ENCODE measurements at places on chromosomes 11 and 22.

DNA sequence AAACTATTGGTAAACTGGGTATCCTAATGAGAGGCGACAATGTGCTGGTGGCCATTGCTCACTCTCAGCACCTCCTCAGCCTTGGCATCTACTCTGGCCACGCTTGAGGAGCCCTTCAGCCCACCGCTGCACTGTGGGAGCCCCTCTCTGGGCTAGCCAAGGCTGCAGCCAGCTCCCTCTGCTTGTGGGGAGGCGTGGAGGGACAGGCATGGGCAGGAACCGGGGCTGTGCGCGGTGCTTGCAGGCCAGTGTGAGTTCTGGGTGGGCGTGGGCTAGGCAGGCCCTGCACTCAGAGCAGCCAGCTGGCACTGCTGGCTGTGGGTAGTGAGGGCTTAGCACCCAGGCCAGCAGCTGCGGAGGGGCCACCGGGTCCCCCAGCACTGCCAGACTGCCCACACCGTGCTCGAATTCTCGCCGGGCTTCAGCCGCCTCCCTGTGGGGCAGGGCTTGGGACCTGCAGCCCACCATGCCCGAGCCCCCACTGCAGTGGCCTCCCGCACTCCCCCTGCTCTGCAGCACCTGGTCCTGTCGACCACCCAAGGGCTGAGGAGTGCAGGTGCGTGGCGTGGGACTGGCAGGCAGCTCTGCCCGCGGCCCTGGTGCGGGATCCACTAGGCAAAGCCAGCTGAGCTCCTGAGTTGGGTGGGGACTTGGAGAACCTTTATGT is 575.9 kb upstream of the ANO3 start:
- DNase-seq, result no peak

DNA sequence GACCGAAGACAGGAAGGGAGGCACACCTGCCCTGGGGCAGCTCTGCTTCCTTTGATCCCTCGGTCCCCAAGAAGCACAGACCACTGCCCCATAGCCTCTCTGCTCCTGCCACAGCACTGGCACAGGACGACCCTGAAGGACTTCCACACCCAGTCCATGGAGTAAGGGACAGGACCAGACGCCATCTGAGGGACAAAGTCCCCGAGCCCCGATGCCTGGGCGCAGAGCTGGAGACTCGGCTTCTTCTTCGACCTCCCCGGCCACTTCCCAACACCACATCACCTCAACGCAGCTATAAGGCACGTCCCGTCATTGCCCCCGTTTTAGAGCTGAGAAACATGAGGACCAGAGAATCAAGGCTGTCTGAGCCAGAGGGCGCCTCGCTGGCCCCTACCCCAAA is 310.5 kb downstream of the BRD1 start:
- DNase-seq, result no peak

GRCh38 chr22:40567106-40567505 is 69.4 kb downstream of the MRTFA start:
- DNase-seq, result no peak

DNA sequence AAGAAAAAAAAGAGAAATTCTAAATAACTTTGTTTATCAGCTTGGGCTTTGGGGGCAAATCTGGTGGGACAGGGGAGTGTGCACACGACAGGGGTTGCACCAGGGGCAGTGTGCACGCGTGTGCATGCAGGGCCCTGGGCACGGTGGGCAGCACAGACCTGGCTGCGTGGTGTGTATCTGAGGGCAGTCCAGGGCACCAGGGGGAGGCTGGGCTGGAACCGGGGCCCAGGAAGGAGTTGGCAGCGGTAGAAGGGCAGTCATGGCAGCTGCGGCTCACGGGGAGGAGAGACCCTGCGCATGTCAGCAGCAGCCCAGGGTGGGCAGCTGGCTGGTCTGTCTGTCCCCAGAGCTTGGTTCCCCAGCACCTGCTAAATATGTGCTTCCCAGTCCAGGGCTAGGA is 4.3 kb downstream of the KRTAP5-5 start:
- DNase-seq, result no peak

- DNase-seq, result no peak
These were observed 61.5 kb downstream of the SMCO4 start for GRCh38 chr11:93481696-93482095.

GRCh38 chr11:19715373-19715772 is 2.7 kb downstream of the NAV2 start:
- no peak for DNase-seq

DNA sequence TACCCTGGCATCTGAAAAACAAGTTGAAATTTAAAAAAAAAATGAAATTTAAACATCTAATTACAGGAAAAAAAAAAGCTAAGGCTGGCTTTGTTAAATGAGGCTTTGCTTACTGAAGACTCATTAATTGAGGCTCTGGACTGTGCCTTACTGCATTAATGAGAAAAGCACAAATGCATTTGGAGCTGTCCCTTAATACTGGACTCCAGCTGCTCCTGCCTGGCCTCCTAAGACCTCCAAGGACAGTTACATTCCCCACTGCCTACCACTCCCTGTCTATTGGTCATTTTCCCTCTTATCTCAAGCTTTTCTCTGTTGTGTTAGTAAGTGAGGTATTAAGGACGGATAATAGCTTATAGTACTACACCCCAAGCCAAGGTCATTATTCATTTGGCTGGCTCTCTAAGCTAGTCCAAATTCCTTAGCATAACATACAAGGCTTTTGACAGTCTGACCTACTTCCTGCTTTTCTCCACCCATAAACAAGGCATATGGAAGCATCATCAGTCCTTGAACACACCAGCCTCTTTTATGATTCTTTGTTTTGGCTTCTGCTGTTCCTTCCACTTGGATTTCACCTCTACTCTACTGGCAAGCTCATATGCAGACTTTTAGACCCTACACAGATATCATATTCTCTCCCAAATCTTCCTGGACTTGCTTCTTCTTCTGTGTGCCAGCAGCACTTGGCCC is 62.5 kb downstream of the USP35 start:
- DNase-seq, result no peak

- no peak for DNase-seq
These were observed 19.6 kb downstream of the KCTD21 start for GRCh38 chr11:78168539-78169477.

GRCh38 chr11:445765-446588 is 4.1 kb upstream of the PTDSS2 start:
- DNase-seq, result no peak

DNA sequence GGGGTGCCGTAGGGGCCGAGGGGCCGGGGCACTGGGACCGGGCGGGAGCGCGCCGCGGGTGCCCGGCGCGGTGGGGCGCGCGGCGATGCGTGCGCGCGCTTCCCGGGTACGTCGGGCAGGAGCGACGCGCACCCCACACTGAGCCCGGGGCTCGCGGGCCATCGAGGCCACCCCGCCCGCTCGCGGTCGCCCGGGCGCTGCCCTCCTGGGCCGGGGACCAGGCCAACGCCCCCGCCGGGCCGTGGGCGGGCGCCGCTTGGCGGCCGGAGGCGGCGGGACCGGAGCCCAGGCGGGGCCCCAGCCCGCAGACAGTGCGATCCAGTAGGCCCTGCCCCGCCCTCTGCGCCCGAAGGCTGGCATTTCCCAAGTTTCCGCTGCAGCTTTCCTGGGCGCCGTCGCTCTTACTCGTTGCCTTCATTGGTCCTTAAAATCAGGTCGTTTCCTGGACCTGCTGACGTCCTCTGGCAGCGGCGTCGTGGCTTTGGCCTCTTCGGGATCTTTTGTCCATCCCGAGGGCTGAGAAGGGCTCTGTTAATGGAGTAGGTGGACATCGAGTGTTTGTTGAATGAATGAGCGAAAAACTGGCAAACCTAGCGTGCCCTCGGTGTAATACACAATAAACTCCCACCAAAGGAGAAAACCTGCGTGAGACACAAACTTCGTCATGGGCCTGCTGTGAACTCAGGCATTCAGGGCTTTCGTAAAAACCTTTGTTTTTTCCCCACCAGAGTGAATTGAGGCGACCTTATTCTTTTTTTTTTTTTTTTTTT is 638 bp downstream of the PARVA start:
- no peak for DNase-seq

GRCh38 chr11:36451681-36452080 is 58.4 kb downstream of the TRAF6 start:
- no peak for DNase-seq

DNA sequence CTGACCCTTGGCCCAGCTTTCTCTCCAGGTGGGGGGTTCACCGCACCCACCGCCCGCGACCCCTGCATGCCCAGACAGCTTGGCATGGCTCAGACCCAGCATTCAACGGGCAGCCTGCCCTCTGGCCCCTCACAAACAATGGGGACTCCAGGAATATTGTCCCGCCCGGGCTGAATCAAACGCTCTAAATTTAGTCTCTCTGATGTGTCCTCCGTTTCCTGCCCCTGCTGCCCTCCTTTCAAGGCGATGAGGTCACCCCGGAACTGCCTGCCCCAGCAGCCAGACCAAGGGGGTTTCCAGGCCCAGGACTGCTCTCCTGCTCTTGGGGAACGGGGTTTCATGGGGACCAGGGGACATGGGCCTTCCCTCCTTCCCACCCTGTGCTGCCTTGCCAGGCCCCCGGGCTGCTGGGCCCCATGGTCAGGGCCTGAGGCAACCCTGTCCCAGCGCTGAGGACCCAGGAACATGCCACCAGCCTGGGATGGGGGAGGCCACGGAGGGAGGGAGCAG is 10.1 kb upstream of the PDGFB start:
- DNase-seq, result peak; percentile 89

DNA sequence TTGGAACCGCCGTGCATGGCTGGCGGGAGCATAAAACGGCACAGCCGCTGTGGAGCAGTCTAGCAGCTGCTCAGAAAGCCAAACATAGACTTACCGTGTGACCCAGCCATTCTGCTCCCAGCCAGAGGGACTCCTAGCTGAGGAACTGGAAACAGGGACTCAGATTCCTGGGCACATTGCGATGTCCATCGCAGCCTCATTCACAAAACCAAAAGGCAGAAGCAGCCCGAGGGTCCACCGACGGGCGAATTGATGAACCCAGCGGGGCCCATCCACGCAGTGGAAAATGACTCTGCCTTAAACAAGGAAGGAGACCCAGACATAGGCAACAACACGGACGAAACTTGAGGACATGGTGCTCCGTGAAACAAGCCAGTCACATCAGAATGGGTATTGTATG is 5.7 kb upstream of the MUC5B start:
- DNase-seq, result no peak

DNA sequence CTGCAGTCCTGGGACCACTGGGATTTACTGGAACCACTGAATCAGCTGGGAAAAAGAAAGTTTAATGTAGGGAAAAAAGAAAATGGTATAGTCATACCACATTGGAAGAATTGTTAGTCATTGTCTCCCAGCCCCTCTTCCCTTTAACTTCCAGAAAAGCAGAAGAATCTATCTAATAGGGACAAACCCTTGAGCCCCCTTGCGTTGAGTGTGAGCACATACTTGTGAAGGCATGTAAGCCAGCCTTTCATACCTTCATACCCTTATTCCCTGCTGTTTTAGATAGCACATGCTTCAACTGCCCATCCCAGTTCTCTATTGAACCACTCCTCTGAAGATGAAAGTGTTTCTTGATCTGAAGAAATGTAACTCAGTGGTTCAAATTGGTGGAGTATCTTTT is 6.6 kb downstream of the TREH start:
- no peak for DNase-seq

GRCh38 chr22:46240506-46240905 is 9.6 kb downstream of the CDPF1 start:
- no peak for DNase-seq

DNA sequence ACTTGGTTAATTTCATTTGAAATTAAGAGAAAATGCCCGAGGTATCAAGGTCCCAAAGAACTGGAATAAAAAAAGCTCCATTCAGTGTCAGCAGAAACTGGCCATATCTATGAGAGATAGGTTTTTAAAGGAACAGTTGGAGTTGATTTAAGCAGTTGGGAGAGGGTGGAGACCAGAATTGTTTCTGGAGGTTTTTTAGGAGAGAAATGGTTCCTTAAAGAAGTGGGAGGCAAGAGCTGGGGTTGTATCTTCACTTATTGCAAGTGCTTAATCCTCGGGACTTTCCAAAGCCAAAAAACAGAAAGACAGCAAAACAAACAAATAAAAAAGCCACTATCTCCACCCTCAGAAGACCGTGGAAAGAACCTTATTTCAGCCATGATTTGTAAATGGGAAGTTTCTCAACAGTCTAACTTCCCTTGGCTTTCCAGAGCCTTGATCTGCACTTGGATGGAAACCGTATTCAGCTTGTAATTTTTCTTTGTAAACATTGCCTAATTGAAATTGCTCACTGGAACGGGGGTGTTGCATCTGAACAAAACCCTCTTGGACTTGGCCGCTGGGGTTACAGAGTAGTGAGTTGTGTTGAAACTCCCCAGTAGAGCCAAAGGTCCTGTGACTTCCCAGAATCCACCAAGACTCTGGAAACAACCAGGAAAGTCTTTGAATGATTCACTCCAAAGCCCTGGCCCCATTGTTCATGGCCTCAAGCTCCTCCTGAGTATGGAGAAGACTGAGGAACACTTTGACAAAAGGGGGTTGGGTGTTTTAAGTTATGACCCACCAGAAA is 115.6 kb downstream of the SLC1A2 start:
- no peak for DNase-seq

DNA sequence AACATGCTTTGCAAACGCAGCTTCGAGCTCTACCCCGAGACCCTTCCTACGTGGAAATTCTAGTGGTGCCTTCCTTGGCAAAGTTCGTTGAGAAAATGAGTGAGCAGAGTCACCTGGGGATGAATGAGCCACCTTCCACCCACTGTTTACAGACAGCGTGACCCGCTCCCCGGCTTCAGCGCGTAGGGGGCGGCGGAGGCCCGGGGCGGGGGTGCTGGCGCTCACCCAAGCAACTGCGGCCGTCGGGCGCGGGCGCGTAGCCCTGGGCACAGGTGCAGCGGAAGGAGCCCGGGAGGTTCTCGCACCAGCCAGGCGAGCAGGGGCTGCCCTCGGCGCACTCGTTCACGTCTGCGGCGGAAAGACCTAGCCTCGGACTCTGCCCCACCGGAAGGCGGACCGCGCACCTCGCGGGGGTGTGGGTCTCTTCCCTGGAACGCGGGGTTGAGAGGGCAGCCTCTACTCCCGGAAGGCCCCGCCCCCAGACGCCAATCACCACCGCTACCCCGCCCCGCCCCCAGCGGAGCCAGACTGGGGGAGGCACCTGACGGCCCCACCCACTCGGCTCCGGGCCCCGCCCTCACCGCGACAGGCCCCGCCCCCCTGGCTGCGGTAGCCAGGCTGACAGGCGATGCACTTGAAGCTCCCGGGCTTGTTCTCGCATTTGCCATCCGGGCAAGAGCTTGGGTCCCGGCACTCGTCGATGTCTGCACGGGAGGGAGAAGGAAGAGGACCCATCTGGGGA is 11.8 kb downstream of the LTBP3 start:
- peak; percentile 94 for DNase-seq

DNA sequence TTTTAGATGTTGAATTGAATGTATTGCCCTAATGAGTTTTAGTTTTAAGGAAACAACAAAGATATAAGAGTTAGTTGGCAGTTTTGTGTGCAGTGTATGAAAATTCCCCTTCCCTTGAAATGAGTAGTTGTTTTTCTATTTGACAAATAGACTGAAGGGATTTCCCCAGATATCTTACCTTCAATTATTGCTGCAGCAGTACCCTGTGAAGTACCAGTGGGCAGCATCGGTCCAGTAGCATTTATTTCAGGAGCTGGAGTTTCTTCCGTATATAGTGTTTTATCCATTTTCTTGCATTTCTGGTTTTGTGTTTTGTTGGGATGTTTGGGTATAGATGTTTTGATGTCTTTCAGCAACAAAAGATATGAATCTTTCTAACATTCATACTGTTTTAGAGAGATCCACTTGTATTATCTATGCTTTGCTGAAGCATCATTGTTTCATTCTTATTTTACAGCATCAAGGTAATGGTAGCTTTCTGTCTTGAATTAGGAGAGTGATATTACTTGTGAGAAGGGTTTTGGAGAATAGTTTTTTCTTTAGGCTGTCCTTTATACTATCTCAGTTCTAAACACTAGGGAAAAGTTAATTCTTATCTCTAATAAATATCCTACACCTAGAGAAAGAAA is 7.4 kb downstream of the KMT2A start:
- peak; percentile 60 for DNase-seq

GRCh38 chr11:34316347-34317035 is 41.3 kb downstream of the ABTB2 start:
- no peak for DNase-seq
